ENCODE measurements at places on chromosomes 3 and 15. TPM values are rescaled to one million over a fixed set of nuclear protein-coding genes. Genes with fewer than 3 reads are reported as not detected.

DNA sequence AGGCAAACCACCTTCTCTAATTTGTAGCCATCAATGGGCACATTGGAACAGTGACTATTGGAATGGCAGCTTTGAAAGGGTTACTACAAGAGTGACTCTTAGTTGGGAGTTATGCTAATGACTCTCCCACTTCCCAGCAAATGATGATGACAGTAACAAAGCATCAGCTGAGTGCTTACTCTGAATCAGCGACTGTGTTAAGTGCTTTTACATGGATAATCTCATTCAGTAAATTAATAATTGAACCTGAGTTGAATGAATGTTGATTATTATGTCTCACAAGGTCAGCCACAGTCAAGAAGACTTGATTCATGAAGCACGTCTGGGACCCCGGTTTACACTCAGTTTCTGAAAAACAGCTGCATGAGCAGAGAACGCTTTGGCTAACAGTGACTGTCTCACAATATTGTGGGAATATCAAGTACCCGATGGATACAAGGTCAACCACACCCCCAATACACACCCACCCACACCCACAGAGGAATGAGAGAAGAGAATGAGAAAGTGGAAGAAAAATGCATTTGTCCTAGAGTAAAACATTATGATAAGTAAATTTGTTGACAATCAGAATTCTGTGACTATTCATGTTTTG lies 242.0 kb upstream of the FEZF2 start:
- no peak for DNase-seq

DNA sequence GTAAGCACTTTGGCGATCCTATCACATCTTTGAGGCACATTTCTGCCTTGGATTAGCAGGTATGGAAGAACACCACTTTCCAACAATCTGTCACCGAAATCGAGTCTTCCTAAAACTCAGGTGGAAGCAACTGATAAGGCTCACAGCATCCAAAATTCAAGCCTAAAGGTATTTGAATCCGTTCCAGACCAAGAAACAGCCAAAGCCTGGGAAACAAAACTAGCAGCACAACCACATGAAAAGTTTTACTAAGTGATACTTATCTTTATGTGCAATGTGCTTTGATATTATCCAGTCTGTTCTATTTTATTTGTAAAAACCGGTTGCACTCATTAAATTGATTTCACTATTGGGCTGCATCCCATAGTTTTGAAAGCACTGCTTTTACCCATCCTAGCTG lies 40.5 kb upstream of the FAM174B start:
- no peak for DNase-seq

DNA sequence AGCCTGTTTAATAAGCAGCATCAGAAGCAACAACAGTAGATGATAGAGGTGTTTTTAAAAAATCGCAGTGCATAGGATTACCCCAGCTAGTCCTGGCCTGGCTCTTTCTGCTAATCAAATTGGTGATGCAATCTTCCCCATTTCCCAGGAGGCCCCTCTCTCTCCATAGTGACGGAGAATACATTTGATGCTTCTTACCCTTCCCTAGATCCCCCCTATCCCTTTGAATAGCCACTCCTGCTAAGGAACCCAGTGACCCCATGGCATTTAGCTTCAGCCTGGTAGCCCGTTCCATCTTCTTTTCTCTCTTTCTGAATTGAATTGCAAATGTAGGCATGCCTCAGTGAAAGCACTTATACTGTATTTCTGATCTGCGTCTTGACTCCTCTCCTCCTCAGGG lies 223.6 kb upstream of the GAP43 start:
- no peak for DNase-seq

GRCh38 chr15:95944661-95945255 lies 385.7 kb upstream of the NR2F2 start:
- no peak for DNase-seq

Gene LIPH
- 0.10 TPM for total RNA-seq

Gene RNF13
- 51.2 TPM for total RNA-seq

Gene SH3BP5
- total RNA-seq = 9.7 TPM

Gene TIGIT
- not detected for total RNA-seq
